ENCODE measurements at places on chromosomes 1 and 21.

- DNase-seq = no peak
Measured at GRCh38 chr1:100145116-100145515, 12.2 kb downstream of the TRMT13 start.

DNA sequence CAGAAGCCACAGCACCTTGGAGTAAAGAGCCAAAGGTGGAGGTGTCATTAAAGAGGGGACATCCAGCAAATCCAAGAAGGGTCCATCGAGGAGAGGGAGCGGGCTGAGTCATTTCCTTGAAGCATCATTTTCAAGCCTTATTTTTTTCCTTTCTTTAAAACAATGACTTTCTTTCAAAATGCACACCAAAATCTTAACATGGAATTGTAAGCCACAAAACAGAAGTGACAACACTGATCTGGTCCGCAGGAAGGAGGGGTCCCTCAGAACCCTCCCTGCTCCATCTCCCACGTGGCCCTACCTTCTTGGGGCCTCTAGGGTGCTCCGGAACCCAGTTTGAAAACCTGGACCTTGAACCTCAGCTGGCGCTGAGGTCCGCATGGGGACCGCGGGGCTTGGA lies 14.8 kb downstream of the DHRS3 start:
- no peak for DNase-seq

- no peak for DNase-seq
Measured at GRCh38 chr1:25522031-25522655, 21.3 kb upstream of the LDLRAP1 start.

GRCh38 chr1:37372302-37372701 lies 102.1 kb upstream of the ZC3H12A start:
- no peak for DNase-seq

DNA sequence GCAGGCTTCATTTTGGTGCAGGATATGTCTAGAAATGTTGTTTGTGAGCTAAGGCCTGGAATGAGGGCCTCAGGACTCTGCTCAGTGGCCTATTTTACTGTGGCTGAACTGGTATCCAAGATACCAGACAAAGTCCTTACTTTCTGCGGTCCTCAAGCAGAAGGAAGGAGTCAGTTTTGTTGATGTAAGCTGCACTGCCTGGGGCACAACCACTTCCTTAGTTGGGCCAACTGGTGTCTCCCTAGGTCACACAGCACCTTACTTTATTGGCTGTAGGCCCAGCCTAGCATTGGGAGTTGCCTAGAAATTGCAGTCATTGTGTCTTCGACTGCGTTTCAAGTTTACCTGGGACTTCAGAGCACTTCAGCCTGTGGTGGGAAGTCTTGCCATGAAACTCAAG lies 1322.7 kb downstream of the AMY1C start:
- no peak for DNase-seq

- no peak for DNase-seq
Measured at GRCh38 chr1:32917521-32917920, 16.3 kb upstream of the TMEM54 start.

- no peak for DNase-seq
Measured at GRCh38 chr1:205954819-205955404, 11.7 kb upstream of the SLC26A9 start.

GRCh38 chr1:20753589-20753988 lies 21.1 kb upstream of the SH2D5 start:
- DNase-seq = no peak

- no peak for DNase-seq
Measured at GRCh38 chr1:18166341-18166740, 58.7 kb downstream of the IGSF21 start.

- no peak for DNase-seq
Measured at GRCh38 chr1:83490988-83491387, 507.9 kb downstream of the TTLL7 start.

- DNase-seq = no peak
Measured at GRCh38 chr1:7450838-7451237, 320.3 kb upstream of the VAMP3 start.

DNA sequence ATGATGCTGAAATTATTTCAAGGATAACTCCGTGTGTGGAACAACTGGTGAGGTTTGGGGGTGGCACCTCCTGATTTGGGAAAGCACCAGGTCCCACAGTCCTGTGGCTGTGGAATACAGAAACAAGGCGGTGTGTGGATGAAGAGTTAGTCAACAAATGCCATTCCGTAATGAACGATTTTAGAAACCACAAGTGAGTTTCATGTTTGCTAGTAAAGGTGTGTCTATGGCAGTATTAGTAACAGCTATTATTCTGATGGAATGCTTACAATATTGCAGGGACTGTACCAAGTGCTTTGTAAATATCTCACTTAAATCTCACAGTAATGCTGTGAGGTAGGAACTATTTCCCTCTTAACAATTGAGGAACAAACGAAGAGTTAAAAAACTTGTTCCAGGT lies 53.8 kb downstream of the B3GALNT2 start:
- DNase-seq = no peak

GRCh38 chr1:23169727-23170335 lies 1.2 kb upstream of the LUZP1 start:
- DNase-seq = no peak

All from nucleus accumbens (tissue), 56 donors.